ENCODE measurements at places on chromosomes 4 and X.

DNA sequence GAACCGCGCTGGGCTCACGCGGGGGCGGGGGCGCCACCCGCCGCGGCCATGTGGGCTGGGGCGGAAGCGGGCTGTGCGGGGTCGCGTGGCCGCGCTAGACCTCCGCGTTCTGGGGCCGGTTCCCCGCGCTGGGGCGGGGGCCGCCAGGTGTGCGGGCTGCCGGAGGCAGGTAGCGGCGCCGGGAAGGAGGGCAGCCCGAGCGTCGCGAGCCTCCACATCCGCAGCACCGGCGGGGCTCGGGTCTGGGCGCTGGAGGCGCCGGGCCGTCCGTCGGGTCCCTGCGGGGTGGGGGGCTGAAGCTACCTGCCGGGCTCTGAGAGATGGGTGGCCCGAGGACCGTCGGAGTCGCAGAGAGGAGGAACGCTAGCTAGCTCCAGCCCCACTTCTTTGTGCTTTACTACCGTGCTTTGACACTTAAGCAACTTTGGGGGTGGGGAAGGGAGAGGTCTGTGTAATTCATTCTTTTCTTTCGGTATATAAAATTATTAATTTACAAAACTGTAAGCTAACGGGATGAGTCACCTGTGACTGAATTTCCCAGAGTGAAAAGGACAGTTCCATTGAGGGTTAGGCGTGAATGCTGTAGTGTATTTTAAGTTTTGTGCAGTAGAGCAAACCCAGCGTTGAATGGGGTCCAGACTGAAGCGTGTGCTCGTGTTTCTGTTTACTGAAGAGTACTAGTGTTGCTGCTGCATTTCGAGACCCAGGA, 689 bp downstream of the METAP1 start:
- H3K4me1 ChIP-seq: peaks cover 16% of the 10 kb centered on the region
- H3K27ac ChIP-seq: peak overlapping the region; percentile 34
- no peaks in the 10 kb centered on the region for H3K36me3 ChIP-seq
- DNase-seq: no peak
- H3K4me3 ChIP-seq: peak overlapping the region; percentile 63

GRCh38 chr4:113437129-113437528, 324.4 kb downstream of the CAMK2D start:
- no peak for DNase-seq
- H3K4me3 ChIP-seq: no peak overlapping the region
- H3K27me3 ChIP-seq: no peaks in the 10 kb centered on the region
- H3K4me1 ChIP-seq: no peaks in the 10 kb centered on the region

DNA sequence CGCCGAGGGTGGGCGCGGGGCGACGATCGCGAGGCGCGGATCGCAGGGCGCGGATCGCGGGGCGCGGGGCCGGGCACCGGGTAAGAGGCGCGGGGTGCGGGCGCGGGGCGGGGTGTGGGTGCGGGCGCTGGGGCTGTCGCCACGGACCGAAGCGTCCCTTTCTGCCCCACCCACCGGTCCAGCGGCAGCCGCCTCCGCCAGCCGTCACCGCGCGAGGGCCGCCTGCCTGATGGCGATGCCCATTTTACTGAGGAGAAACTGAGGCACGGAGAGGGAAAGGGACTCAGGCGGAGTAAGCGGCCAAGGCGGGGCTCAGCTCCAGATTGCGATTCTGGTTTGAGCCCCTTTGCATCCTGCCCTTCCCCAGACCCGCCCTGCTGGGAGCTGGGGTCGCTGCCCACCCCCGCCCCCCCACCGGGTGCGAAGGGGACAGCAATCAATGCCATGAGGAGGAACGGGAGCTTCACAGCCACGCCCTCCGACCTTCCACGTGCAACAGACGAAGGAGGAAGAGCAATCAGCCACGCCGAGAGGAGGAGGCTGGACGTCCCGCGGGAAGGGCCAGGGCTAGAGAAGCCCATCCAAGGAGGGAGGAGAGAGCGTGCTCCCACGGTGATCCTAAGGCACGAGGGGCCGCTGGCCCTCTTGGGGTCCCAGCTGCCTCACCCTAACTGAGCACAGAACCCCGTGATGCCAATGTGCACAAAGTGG, 10.9 kb upstream of the MAN2B2 start:
- H3K27ac ChIP-seq: no peak overlapping the region
- no peaks in the 10 kb centered on the region for H3K36me3 ChIP-seq
- peaks cover 14% of the 10 kb centered on the region for H3K4me1 ChIP-seq
- H3K27me3 ChIP-seq: peaks cover 73% of the 10 kb centered on the region

DNA sequence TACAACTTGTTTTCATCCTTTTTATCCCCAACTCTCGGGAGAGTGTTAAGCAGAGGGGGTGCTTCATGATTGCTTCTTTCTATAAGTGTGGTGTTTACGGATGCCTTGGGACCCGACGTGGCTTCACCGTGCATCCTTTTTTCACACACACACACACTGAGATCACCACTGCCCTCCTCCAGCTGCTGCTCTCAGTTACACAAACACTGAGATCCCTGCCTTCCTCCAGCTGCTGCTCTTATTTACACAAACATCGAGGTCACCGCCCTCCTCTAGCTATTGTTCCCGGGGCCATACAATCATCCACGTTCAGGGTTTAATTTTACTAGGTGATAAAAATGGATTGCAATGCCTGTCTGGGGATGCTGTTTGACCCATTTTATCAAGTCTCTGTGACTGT, 155.4 kb upstream of the FAM9B start:
- H3K4me3 ChIP-seq: no peak overlapping the region
- H3K4me1 ChIP-seq: no peaks in the 10 kb centered on the region
- no peak for DNase-seq
- H3K27ac ChIP-seq: no peak overlapping the region
- no peaks in the 10 kb centered on the region for H3K36me3 ChIP-seq

Measured in T-cell (primary cell).